Lung (tissue), 17 donors: ENCODE measurements at places on chromosomes 7 and 10. TPM values are rescaled to one million over a fixed set of nuclear protein-coding genes. Genes with fewer than 3 reads are reported as not detected.

- no peak for DNase-seq
Observed at GRCh38 chr10:74079028-74079935, 71.3 kb downstream of the AP3M1 start.

DNA sequence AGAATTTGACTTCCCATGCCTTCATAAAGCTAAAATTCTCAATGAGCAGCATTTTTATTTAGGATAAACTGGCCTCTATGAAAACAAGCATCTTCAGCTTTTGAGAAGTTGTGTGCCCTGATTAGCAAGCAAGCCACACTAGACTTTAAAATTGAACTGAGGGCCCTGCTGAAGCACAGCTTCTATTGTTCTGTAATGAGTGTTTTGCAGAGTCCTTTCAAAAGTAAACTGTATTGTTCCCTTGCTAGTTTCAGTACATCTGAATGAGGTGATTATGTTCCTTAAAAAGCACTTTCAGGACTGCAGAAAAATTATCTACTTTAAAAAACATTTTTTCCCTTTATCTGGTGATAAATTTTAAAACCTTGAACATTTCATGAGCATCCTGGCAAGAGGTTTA, 113.3 kb upstream of the PRPS1L1 start:
- DNase-seq, result no peak

DNA sequence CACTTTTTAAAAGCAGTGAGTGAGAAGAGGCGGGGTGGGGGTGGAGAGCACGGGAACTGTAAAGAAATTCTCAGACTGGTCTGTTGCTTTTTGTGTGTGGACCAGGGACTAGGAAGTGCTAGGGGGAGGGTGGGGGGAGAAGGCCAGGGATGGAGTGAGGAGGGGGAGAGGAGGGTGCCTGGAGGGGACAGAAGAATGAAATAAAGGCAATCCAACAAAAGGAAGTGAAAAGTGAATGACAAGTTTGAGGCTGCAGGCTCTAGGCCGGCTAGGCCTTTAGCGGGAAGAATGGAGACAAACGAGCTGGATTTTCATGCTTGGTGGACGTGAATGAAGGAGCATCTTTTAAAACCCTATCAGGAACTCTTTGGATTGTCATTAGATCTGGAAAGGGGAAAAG, 13.7 kb downstream of the NEUROG3 start:
- DNase-seq, result no peak

DNA sequence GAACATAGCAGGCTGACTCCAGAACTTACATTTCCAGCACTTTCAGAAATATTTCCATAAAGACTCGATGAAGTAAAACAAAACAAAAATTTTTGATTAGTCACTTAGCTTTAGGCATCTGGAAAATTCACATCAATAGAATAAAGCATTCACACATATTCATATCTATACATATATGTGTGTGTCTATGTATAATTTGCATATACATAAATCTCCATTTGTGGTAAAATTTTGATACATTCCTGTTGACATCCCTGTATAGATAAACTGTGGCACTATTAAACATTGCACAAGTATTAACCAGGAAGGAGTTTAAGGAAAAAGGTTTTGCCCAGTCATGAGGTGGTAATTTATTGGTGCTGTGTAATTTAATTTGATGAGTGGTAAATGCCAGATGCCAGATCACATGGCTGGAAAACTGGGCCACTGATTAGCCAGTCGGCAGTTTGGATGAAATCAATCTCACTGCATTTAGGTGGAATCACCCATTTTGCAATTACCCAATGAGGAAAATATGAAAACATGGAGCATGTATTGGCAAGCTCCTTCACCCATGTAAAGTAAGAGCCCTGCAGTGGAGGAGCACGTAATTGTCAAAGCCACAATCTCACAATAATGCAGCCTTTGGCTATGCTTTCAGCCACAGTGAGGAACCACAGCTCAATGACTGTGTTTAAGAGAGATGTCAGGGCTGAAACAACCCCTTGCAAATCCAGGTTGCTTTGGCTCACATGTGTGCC, 294.6 kb downstream of the RNLS start:
- DNase-seq, result no peak

DNA sequence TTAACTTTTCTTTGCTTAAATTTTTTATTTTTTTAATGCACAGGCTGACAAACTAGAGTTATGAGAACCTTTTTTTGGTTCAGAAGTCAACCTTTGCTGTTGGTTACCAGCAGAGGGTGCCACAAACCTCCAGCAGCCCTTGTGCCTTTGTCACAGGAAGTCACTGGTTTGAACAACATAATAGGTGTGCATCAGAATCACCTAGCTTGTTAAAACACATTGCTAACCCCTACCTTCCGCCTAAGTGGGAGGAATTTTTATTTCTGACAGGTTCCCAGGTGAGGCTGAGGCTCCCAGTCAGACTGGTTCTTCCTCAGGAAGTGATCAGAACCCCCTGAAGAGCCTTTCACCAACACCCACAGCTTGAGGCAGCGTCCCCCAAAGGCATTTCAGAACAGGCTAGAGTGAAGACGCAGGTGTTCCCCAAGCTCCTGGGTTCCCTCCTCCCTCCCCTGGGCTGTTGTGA, 22.6 kb upstream of the VDAC2 start:
- DNase-seq, result peak; percentile 43

DNA sequence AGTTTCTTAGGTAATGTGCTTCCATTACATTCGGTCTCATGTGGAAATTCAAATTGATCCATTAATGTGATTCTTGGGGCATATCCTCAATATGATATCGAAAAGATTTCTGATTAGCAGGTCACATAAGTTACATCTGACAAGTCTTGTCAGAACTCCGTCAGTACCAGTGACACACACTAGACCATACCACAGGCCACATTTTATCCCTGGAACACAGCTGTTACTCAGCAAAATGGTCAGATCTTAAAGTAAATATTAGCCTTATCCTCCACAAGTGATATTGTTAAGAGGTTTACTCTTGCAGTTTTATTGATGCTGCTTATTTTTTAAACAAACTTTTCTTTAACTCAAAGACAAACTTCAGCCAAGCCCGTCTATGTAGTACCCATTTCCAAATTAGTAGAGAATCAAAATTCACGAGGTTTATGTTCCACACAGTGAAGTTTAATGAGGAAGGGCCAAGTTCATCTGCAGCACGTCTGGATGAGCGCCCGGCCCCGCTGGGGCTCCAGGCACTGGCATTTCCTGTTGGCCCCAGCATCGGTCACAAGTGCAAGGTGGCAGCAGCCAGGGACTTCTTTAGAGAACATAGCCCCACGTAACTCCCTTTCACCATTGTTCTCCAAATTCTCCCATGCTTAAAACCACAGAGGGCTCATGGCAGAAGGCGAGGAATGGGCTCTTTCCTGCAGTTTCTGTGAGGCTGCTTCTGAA, 132.2 kb downstream of the VIPR2 start:
- peak; percentile 34 for DNase-seq

- peak; percentile 20 for DNase-seq
Observed at GRCh38 chr10:128178302-128178958, 52.2 kb upstream of the MKI67 start.

GRCh38 chr10:86310291-86310690, 56.3 kb downstream of the GRID1 start:
- no peak for DNase-seq

- DNase-seq, result no peak
Observed at GRCh38 chr7:110568932-110569331, 522.0 kb upstream of the LRRN3 start.

GRCh38 chr10:19892270-19892669, 76.0 kb downstream of the PLXDC2 start:
- no peak for DNase-seq

DNA sequence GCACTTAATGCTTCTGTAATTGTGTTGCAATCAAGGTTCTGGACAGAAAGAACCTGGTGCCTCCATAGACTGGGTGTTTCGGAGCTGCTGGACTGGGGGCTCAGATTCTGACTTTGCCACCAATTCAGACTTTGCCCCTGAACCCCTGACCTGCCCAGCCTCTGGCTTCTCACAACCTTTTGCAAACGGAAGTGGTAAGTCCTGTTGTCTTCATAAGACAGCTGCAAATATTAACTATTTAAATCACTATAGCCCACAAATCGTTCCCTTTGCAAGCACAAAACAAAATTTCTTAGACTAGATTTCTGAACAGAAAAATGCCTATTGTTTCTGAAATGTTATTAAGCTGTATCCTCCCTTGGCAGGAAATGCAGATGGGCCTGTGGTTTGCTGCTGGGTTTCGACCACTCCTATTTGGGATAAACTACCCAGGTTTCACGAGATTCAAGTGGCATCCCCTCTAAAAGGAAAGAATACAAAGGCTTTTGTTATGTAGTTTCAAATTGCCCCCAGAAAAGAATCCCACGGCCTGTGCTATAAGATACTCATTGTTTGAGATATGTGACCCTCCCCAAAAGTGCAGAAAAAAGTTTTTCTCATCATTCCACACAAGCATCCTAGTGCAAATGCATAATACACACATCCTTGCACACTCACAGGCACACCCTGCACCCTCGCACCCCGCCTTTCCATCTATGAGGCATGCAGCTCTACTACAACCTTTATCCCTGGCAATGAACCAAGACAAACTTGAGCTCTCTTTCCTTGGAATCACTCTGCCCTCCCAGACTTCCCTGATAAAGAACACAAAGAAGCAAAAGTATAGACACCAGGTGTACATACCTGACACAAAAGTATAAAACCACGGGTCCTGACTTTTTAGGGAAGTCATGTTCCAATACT, 209.1 kb downstream of the PRPF18 start:
- no peak for DNase-seq

GRCh38 chr7:38374507-38374906, 101.1 kb upstream of the TARP start:
- peak; percentile 70 for DNase-seq

GRCh38 chr7:43454936-43455518, 127.9 kb upstream of the STK17A start:
- peak; percentile 72 for DNase-seq

GRCh38 chr10:110150981-110151380, 56.4 kb upstream of the MXI1 start:
- DNase-seq, result no peak

GRCh38 chr7:146346096-146346495, 229.5 kb downstream of the CNTNAP2 start:
- DNase-seq, result no peak

DNA sequence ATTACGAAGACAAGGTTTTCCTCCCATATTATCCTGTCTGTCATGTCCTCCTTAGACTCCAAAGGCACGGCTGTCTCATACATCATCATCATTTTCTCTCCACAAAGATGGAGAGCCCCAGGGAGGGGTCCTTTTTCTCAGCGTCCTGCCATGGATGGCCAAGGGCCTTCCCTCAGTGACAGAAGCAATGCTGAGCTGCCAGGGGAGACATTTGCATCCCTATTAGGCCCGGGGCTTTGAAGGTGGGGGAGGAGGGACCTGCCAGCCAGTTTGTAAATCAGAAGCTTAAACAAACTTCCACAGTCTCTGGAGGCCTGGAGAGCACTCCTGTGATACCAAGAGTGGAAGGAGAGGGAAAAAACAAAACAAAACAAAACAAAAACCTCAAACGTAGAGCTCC, 112.4 kb upstream of the ADO start:
- no peak for DNase-seq

- no peak for DNase-seq
Observed at GRCh38 chr7:82018226-82018625, 248.4 kb upstream of the HGF start.

FZD1 gene
- 6.2 TPM for polyA plus RNA-seq

FANK1 gene
- polyA plus RNA-seq, result 8.7 TPM

SLC26A5 gene
- 0.06 TPM for polyA plus RNA-seq

ADCYAP1R1 gene
- polyA plus RNA-seq, result 0.14 TPM

MYOF gene
- 53.2 TPM for polyA plus RNA-seq

SPDYE18 gene
- polyA plus RNA-seq, result 0.18 TPM

COL17A1 gene
- 2.2 TPM for polyA plus RNA-seq

OR2A12 gene
- polyA plus RNA-seq, result not detected

RBP4 gene
- polyA plus RNA-seq, result 14.7 TPM

AGMO gene
- 0.03 TPM for polyA plus RNA-seq
